ENCODE measurements at places on chromosomes 5 and 9.

DNA sequence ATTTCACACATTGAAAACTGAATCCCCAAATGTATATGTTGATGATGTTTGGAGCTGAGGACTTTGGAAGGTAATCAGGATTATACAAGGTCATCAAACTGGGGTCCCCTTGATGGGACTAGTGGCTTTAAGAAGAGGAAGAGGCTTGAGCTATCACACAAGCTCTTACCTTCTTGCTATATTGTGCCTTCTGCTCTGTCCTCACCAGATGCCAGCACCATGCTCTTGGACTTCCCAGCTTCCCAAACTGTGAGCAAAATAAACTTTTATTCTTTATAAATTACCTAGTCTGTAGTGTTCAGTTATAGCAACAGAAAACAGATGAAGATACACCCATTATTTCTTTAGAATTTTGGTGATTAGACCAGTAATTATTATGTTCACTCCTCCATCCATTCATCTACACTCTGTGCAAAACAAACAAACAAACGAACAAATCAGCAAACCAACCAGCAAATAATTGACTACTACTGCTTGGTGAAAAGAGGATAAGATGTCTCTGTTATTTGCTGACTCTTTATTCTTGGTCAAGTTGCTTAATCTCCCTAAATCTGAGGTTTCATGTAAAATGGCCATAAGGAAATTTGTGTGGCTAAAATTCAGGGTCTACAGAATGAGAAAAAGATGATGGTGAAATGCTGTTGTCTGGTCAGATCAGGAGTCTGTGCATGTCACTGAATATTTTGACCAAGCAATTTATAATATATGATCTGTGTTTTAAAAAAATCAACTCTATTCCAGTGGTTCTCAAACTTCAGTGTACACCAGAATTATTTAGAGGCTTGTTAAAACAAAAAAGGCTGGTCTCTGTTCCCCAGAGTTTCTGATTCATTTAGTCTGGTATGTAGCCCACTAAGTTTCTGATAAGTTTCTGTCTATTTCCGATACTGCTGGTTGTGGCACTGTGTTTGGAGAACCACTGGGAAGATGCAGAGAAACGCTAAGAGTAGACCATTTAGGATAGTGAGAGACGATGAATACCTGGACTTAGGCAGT, 854.1 kb downstream of the MAT2B start:
- no peak for DNase-seq

DNA sequence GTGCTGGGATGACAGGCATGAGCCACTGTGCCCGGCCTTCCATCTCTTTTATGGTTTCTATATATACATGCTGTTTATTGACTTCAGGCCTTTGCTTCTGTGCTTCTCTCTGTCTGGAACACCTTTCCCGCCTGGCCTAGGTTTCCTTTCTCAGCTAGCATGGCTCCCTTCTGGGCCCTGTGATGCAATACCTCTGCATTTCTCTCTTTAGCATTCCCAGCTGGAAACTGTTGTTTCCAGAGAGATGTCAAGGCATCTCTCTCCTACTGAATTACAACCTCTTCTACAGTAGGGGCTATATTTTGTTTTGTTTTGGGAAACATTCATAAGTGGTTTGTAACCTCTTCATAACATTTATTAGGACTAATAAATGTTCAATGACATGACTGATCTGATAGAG, 57.1 kb downstream of the RPS23 start:
- no peak for DNase-seq

GRCh38 chr5:31847354-31847753, 208.4 kb downstream of the PDZD2 start:
- no peak for DNase-seq

- no peak for DNase-seq
Measured at GRCh38 chr5:89349246-89349980, 466.4 kb upstream of the MEF2C start.

- DNase-seq: no peak
Measured at GRCh38 chr9:86405926-86406325, 51.7 kb upstream of the TUT7 start.

GRCh38 chr5:2134543-2135292, 252.0 kb upstream of the IRX4 start:
- no peak for DNase-seq

GRCh38 chr5:160743027-160743426, 109.0 kb downstream of the ATP10B start:
- no peak for DNase-seq

DNA sequence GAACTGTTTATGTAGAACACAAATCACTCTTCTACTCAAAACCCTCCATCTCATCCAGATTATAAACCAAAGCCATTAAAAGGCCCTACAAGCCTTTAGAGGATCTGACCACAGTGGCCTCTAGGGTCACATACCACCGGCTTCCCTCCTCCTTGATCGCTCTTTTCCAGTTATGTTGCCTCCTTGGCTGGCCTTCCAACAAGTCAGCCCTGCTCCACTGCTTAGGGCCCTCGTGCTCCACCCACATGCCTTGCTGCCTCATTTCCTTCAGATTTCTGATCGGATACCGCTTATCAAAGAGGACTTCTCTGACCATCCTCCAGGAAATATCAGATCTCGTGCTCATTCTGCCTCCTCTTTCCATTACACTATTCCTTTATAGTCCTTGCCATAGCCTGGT, 139.4 kb upstream of the RAI14 start:
- DNase-seq: no peak

- no peak for DNase-seq
Measured at GRCh38 chr9:90665072-90665471, 22.4 kb upstream of the DIRAS2 start.

- DNase-seq: no peak
Measured at GRCh38 chr5:121053055-121053985, 589.2 kb downstream of the PRR16 start.

- DNase-seq: no peak
Measured at GRCh38 chr5:1421521-1422341, 23.5 kb downstream of the SLC6A3 start.

GRCh38 chr5:54909911-54910870, 75.2 kb downstream of the ESM1 start:
- DNase-seq: no peak

- no peak for DNase-seq
Measured at GRCh38 chr5:178542455-178542854, 47.7 kb downstream of the COL23A1 start.

GRCh38 chr9:36193023-36193422, 2.3 kb downstream of the CLTA start:
- DNase-seq: no peak

- no peak for DNase-seq
Measured at GRCh38 chr5:62794456-62794855, 215.8 kb downstream of the LRRC70 start.

- DNase-seq: no peak
Measured at GRCh38 chr9:82581516-82581915, 481.4 kb downstream of the RASEF start.
